ENCODE measurements at places on chromosomes 16 and 17.

DNA sequence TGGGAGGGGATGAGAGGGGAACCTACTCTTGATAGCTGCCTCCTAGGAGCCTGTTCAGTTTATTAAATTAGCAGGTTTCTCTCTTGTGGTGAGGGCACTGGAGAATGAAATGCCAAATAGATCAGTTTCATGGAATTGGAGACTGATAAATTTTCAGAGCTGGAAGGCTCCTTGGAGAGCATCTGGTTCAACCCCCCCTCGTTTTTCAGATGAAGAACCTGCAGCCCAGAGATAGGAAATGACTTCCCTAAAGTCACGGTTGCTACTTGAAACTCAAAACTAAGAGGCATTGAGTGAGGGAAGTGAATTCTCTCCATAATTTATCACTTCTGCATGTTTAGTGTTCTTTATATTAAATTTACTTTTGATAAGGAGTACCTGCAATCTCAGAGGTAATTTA is 366.0 kb upstream of the CCL2 start:
- DNase-seq: no peak

- DNase-seq: no peak
These were observed 1.3 kb downstream of the CCDC102A start for GRCh38 chr16:57534881-57535658.

DNA sequence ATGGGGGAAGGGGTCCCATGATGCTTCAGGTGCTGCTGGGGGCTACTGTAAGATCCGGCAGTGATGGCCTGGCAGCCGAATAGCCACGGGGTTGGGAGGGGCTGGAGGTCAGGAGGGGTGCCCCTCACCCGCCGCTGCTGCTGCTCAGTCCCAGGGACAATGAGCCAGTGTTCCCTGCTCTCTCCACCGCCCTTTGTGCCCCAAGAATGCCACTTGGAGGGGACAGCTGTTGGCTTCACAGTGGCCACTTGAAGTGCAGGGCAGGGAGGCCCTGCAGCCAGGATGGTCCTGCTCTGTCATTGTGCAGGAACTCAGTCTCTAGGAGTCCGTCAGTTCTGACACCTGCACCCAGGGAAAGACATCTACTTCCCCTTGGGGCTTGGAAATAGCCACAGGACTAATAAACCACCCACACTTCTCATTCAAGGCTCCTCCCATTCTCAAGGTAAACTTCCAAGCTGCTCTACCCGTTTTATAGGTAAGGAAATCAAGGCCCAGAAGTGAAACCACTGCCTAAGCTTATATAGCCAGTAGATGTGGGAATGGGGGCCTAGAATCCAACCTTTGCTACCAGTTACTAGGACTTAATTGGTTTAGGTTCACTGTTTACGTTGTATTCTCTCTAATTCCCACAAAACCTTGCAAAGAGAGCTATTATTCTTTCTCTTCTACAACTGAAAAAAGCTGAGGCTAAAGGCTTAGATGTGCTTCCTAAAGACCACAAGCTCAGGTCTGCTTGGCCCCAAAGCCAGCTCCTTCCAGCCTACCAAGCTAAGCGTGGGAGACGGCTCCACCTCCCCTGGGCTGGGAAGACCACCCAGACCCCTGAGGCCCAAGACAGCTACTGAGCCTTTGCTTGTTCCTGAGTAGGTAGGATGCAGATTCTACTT is 6.2 kb upstream of the CPSF4L start:
- DNase-seq: no peak

GRCh38 chr16:72905581-72905980 is 142.3 kb downstream of the ZFHX3 start:
- DNase-seq: no peak

Data from NCI-H2029 (cell line).